Testis (tissue), 5 donors: ENCODE measurements at places on chromosomes 13 and 19. TPM values are rescaled to one million over a fixed set of nuclear protein-coding genes. Genes with fewer than 3 reads are reported as not detected.

DYRK1B gene
- 124 TPM for polyA plus RNA-seq

ZNF865 gene
- polyA plus RNA-seq, result 4.7 TPM

TMEM255B gene
- polyA plus RNA-seq, result 7.5 TPM

TTYH1 gene
- polyA plus RNA-seq, result 126 TPM

IRGC gene
- 167 TPM for polyA plus RNA-seq

TEX26 gene
- polyA plus RNA-seq, result 40.7 TPM

DNA sequence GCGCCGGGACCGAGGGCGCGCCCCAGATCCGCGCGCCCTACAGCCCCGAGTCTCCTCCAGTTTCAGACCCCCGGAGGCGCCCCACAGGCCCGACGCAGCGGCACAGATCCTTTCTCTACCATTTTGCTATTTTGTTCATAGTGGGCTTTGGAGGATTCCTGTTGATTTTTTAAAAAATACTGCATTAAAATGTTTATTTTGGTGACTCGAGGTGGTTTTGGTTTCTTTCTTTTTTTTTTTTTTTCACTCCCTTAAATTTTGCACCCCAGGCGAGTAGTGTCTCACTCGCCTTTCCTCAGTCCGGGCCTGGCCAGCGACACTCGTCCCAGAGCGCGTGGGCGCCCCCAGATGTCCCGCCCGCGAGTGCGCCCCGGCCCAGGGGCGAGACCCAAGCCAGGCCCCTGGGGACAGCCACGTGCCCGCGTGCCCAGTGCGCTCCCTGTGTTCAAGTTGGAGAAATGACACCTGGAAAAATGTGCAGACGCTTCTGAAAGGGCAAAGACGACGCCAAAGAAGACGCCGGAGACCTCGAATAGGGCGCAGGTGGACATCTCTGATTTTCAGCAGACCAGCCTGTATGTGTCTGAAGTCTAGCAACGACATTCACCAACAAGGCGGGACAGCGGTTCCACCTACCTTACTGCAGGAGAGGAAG, 471 bp upstream of the INSR start:
- DNase-seq, result peak; percentile 78

GRCh38 chr19:16957151-16957701, 68.4 kb downstream of the F2RL3 start:
- peak; percentile 54 for DNase-seq

GRCh38 chr19:52936151-52936953, 13.1 kb upstream of the ZNF888 start:
- DNase-seq, result no peak

GRCh38 chr19:28313633-28314032, 899.3 kb downstream of the UQCRFS1 start:
- DNase-seq, result no peak

DNA sequence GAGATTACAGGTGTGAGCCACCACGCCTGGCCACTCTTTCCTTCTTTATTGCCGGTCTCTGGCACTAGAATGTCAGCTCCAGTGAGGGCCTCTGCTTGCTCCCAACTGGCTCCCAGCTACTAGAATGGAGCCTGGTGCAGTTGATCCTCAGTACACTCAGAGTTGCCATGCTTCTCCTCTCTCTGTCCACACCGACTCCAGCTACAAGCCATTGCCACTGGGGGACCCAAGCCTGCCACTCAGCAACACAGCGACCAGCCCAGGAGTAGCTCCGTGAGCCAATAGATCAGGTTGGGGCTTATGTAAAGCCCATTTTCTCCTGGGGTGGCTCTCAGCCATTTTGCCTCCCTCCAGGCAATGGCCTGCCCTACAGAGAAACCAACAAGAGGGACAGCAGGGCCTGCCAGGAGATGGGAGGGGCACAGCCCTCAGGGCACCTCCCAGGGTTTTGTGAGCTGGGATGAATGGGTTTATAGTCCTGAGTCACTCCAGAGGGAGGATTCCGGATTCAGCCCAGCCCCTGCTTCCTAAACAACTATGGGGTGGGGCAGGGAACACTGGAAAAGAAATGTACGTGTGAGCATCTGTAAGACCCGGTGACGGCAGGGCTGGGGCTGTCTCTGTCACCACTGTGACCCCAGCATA, 36.5 kb downstream of the OPA3 start:
- DNase-seq, result no peak

- no peak for DNase-seq
These were observed 19.5 kb downstream of the SHC2 start for GRCh38 chr19:441213-441836.

DNA sequence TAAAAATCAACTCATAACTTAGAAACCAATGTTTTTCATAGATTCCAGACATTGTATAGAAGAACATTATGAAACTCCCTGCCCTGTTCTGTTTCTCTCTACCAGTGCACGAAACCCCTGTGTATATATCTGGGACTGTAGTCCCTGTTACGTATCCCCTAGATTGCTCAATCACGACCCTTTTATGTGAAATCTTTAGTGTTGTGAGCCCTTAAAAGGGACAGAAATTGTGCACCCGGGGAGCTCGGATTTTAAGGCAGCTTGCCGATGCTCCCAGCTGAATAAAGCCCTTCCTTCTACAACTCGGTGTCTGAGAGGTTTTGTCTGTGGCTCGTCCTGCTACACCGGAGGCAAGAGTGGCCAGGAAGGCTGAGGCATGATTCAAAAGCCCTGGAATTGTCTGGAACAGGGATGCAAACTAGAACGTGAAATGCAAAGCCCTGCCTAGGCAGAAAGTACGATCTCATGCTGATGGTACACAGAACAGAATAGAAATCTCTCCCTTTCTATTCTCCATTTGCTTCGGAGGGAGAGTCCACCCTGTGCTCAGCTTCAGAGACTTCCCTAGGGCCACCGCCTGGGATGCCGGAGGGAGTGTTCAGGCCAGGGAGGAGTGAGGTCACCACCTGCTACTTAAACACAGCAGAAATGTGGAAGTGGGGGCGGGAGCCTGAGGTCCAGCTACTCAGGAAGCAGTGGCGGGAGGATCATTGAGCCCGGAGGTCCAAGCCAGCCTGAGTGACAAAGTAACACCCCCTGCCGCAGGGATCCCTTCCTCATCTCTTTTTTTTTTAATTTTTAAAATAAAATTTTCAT, 758 bp upstream of the ZNF888 start:
- peak; percentile 26 for DNase-seq

GRCh38 chr19:12885749-12886650, 1.0 kb downstream of the KLF1 start:
- no peak for DNase-seq

- no peak for DNase-seq
These were observed 4.1 kb downstream of the C19orf33 start for GRCh38 chr19:38308006-38308766.
